Activated naive CD4-positive, alpha-beta T cell treated with Interleukin-2 at 50 U/mL for 16 hours (primary cell): ENCODE measurements at places on chromosomes 4 and X.
A peak's percentile ranks its signal among the peaks of the same experiment; 100 is the strongest.

DNA sequence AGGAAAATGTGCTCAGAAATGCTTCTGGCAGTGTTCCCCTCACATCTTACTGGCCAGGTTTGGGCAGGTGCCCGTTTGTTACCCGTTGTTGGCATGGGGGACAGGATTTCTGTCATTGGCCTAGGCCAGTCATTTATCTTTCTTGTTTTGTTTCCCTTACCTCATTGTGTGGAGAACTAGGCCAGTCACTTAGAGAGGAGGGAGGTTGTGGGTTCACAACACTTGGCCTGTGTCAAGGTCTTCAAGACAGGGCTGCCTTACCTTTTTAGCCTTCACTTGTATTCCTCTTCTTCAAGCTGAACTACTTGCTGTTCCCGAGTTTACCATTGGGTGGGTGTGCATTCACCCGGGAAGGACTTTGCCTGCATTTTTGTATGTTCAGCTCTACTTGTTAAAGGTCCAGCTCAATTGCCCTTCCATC lies 17.7 kb downstream of the SNX25 start:
- no peak for DNase-seq

- no peak for DNase-seq
Observed at GRCh38 chrX:104427693-104428092, 138.3 kb upstream of the IL1RAPL2 start.

DNA sequence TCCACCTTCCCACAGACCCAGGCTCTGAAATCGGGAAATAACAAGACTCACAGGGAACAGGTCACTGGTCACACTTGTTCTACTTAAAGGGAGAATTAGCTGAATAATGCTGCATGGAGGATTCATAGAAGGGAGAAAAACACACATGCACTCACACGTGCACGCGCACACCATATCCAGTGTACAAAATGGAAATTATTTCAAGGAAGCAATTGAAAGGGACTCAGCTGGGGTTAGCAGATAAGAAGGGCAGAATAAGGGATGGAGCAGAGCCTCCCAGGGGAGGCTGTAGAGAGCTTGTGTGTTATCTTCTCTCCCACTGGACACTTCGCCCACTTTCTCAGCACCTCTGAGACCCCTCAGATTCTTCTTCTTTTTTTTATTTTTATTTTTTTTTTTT lies 10.3 kb downstream of the GABRQ start:
- DNase-seq: no peak

DNA sequence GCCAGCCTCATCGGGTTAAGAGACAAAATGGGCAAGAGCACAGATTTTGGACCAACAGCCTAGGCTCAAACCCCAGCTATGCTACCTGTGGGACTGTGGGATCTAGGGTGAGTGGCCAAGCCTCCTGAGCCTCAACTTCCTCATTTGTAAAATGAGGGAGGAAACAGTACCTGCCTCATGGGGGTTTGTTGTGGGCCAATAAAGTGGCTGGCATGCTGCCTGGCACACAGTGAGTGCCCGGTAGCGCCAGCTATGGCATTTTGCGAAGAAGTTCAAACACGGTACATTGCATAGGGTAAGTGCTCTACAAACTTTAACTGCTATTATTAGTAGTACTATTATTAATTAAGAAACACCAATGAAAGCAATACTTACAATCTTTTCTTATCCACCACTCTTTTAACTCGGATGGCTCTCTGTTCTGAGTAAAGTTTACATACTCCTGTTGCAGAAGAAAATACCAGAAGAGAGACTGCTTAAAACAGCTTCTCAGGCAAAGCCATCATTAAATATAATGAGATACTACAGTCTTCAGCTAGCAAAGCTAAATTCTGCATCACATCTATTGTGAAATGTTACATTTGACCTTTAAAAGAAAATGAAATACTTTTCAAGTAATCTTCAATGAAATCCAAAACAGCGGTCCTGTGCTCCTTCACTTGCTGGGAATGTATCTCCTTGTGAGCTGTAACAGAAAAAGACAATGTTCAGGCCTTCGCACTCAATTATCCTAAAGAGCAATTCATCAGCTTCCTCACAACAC lies 70.1 kb downstream of the NSG1 start:
- DNase-seq: no peak

DNA sequence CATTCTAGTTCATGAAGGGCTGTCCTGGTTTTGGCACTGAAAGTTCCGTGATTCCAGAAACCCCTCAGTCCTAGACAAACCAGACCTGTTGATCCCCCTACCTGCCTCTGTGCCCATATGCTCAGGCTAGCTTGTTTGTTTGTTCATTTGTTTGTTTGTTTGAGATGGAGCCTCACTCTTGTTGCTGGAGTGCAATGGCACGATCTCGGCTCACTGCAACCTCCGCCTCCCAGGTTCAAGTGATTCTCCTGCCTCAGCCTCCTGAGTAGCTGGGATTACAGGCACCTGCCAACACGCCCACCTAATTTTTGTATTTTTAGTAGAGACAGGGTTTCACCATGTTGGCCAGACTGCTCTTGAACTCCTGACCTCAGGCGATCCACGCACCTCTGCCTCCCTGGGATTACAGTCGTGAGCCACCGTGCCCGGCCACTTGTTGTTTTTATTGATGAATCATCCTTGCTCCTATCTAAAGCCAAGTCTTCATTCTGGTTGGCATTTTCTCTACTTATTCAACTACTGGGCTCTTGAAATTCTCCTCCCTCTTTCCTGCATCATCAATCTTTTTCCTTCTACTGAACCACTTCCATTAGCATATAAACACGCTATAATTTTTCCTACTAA lies 86.3 kb upstream of the BMP2K start:
- no peak for DNase-seq

GRCh38 chr4:48340276-48340964 lies 909 bp upstream of the SLAIN2 start:
- DNase-seq: no peak

DNA sequence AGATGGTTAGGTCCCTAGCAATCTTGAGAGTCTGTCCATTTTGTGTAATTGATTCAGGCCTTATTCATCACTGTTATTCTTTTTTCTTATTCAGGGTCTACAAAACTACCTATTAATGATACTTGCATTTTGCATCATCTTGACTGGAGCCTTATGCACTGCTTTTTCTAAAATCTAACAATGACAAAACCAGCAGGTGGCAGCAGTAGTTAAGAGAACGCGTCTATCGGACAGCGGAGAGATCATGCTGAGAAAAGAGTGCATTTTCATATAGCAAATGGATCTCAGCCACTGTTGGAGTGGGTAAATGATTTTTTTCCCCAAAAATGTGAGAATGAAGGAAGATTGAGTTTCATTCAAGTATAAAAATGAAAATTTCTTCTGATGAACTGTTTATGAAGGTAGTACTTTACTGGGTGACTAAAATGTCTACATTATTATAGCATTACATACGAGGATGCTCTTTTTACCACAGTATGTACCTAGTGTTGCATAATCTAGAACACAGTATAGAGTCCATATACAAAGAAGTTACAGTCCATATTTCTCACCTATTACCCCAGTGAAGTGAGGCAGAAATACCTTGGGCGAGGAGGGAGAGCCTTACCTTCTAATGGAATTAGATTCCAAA lies 43.2 kb downstream of the TMEM144 start:
- DNase-seq: peak; percentile 10

DNA sequence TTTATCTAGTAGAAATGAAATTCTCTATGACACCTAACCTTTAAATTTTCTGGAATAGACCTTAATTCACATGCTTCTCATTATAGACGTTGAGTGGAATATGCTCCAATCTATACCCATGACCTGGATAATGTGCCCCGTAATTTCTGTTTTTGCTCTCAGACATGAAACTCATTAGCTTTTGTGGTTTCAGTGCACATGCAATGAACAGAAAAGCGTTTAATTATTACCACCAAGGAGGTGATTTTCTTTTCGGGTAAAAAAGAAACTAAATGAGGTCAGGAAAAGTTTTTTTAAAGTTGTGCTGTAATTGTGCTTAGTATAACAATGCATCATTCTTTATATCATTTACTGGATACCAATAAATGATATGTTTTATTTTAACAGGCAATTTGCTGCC lies 1703.9 kb upstream of the TENM3 start:
- no peak for DNase-seq

GRCh38 chrX:40821780-40822179 lies 86.4 kb upstream of the MED14 start:
- DNase-seq: no peak

- no peak for DNase-seq
Observed at GRCh38 chr4:74855879-74856278, 61.6 kb upstream of the BTC start.

DNA sequence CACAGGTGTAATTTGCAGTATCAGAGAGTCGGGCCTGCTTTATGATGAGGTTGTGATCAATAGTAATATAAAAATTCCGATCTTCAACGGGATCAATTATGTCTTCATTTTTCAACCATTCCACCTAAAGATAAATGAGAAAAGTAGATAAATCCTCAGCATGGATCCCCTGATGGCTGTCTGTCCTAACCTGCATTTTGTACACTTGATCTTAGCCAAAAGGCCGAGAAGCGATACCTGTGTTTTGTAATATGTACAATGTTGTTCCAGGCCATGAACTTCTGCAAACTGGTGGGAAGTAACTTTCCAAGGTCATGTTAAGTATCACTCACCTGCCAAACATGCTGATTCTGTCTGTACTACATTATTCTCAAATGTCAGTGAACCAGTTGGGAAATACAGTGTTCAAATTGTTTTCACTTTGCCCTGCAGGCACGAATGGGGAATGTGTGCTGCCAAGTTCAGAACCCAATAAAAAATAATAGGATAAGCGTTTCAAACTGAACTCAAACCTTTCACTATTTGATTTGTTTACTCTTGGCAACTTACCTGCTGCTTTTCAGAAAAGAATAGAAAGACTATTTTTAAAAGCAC lies 298.1 kb downstream of the UNC5C start:
- DNase-seq: no peak
